Mucosa of descending colon (tissue), 3 donors: ENCODE measurements at places on chromosomes 12 and 14. TPM values are rescaled to one million over a fixed set of nuclear protein-coding genes. Genes with fewer than 3 reads are reported as not detected.

Gene DIO3
- 2.5 TPM for total RNA-seq

Gene FOXM1
- 30.0 TPM for total RNA-seq

Gene FOXN4
- total RNA-seq, result not detected

Gene DHH
- 0.26 TPM for total RNA-seq

Gene PLCZ1
- not detected for total RNA-seq

Gene GARIN6
- not detected for total RNA-seq

Gene BRAP
- 22.3 TPM for total RNA-seq

Gene LALBA
- total RNA-seq, result not detected

Gene YY1
- total RNA-seq, result 78.7 TPM

Gene PPP4R4
- total RNA-seq, result 0.13 TPM

Gene RCOR1
- 31.3 TPM for total RNA-seq

Gene TSHR
- total RNA-seq, result not detected

Gene SPATS2
- total RNA-seq, result 18.3 TPM

Gene RFLNA
- 36.0 TPM for total RNA-seq

Gene RPL36AL
- total RNA-seq, result 197 TPM

Gene SRGAP1
- total RNA-seq, result 12.2 TPM

DNA sequence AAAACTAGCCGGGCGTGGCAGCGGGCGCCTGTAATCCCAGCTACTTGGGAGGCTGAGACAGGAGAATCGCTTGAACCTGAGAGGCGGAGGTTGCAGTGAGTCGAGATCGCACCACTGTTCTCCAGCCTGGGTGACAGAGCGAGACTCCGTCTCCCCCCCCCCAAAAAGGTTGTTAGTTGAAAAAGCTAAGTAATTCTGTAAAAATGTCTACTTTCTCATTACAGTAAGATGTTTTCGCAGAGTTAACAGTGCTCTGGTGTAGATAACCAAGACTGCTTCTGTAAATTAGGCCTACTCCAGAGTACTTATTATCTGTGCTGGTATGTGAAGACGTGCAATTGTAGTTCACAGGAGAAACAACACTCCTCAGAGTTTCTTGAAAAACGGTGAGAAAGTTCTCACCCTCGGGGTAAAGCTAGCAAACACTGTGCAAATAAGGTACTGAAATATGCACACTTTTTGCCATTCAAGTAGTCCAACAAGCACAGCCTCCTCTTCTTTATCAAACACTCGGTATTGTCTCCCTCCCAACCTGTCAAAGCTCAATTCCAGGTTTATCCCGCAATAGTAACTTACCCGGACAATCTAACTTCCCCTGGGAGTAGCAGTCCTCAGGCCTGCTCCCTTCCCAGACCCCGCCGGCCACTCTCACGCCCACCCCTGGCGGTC, 974 bp downstream of the BTBD7 start:
- peak; percentile 33 for DNase-seq

- DNase-seq, result no peak
These were observed 180.0 kb downstream of the DAD1 start for GRCh38 chr14:22409006-22409405.

- no peak for DNase-seq
These were observed 725.0 kb upstream of the FLRT2 start for GRCh38 chr14:84804895-84805294.

DNA sequence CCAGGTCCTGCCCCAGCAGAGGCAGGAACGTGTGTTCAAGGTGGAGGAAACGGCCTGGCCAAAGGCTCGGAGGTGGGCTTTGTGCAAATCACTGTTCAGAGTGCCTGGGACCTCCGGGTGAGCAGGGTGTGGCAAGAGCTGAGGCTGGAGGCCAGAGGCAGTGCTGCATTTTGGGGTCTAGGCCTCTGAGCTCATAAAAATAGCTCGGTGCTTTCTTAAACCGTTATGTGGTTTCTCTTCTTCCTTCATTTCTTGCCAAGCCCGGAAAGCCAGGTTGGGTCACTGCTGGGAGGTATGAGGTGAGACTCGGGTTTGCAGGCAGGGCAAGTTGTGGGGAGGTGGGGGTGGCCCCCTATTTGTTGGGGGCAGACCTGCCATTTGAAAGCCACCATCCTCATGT, 178.8 kb upstream of the MYL2 start:
- DNase-seq, result no peak

DNA sequence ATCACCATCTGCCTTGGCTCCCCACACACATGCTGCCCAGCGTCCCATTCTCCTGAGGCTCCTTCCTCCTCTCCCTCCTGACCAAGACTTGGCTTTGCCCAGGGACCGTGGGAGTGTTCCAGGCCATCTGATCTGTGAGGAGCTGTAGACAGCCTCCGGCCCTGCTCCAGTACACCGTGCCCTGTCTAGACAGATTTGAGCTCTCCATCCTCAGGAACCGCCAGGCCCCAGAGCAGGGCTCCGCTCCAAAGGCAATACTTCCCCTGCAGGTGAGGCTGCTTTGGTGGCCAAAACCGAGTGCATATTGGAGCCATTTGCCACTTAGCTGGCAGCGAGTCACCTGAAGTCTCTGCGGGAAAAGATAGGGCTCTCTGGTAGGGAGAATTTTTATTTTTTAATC, 147.4 kb downstream of the ANO2 start:
- no peak for DNase-seq

DNA sequence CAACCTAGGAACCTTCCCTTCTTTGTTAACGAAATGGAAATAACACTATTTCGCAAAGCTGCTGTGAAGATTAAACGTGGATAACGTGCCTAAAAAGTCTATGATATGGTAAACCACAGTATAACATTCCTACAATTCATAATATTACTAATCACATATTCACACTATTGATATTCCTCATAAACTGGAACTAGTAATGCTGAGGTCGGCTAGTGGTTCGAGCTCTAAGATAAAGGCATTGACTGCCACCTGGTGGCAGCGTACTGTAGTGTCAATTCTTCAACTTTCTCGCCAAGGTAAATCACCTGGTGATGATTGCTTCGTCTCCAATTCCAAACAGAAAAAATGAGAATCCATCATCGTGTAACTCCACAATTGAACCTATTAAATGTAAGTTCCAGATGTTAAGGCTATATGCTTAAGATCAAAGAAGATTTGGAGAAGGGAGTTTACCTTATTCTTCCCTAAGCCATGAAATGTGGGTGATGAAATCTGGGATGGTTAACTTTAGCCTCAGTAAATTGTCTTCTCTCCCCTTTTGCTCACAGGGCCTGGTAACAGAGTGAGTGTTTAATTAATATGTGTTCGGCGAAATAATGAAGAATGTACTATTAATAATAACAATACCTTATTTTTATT, 197.5 kb upstream of the TMEM132C start:
- DNase-seq, result no peak

DNA sequence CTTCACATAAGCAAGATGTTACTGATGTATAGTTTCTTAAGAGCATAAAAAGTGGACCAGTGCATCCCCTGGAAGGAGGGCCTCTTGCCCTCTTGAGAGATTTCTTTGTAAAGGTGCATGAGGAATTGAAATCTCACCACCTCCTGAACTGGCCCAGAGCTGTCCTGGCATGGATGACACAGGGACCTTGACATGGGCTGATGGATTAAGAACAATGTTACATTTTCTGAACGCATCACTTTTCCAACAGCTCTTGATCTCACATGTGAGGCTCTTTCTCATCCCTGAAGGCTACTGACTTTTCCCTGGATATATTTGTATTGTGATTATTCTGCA, 360.4 kb downstream of the RGS6 start:
- DNase-seq, result no peak

DNA sequence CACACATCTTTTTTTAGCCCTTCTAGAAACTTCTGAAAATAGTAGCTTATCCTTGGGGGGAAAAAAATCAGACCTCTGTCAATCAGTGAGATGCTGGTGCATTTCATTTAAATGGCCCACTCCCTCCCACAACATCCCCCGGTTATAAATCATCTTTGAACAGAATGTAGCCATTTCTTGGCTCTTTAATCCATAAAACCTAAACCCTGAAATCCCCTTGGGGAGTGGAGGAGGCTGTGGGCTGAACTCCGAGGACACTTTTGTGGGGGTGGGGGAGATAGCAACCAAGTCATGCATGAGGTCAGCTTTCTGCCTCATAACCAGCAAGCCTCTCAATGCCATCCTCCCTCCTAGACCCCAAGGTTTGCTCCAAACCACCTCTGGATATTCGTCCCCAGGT, 21.0 kb downstream of the HRK start:
- no peak for DNase-seq

- peak; percentile 21 for DNase-seq
These were observed 51.3 kb upstream of the KCNA1 start for GRCh38 chr12:4858386-4858785.

- no peak for DNase-seq
These were observed 217.4 kb upstream of the DIO2 start for GRCh38 chr14:80428671-80429070.

- DNase-seq, result peak; percentile 37
These were observed 15.1 kb downstream of the LRTM2 start for GRCh38 chr12:1835211-1836131.

DNA sequence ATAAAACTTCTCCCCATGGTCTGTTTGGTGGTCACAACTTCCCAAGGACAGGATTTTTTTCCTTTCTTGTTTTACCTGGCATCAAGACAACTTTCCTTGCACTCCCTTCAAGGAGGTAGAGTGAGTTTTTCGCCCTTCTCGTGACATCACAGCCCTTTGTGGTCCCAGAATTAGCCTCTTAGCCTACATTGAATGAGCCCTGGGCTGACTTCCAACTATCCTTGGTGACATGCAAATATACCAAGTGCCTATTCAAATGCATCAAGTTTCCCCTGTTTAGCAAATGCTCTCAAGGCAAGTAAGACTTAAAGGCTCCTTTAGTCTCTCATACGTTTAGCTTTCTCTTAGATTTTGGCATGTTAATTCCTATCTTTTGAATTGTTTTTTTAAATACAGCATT, 36.6 kb downstream of the TC2N start:
- DNase-seq, result no peak

DNA sequence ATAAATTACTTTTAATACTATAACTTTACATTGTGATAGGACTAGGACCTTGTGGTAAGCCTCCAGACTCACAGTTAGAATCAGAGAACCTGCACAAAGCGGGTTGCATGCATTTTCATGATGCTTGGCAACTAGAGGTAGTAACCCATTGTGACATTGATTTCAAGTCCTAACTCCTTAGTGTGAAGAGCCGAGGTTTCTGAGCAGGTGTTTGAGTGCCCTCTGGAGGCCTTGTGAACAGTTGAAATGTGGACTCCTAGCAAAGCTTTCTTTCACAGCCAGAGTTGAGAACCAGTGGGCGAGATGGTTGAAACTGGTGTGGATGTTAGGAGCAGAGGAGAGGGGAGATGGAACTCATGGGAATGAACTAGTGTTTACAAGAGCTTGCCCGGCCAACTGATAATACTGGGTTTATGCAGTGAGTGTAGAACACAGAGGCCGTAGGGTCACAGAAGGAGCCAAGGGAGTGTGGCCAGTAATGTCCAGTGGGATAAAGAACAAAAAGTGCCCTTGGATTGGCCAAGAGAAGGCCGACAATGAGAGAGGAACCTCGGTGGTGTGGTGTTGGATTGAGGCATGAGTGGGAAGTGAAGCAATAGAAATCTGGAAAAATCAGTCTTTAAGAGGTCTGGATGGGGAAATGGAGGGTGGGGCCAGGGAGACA, 10.9 kb downstream of the ZNF664 start:
- no peak for DNase-seq

GRCh38 chr12:91781114-91781513, 364.5 kb downstream of the BTG1 start:
- DNase-seq, result no peak

DNA sequence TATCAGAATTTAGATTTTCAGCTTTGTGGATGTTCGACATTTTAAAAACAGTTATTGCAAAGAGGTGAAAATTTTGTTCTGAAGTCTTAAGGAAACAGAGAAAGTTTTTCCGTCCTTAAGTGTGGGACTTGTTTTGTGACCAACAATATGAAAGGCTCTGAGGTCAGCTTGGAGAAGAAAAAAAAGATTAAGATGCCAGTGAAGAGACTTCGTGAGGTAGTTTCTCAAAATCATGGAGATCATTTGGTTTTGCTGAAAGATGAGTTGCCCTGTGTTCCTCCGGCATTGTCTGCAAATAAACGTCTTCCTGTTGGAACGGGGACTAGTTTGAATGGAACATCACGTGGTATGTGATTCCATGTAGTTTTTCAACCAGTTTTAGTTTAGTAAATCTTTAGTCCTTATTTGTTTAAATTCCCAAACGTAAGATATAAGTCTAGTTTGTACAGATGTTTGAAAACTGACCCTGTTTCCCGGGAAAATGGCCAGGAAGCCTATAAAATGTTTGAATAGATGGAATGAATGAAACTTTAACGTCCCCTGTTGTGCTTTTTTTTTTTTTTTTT, 682 bp downstream of the KIAA0586 start:
- DNase-seq, result no peak

DNA sequence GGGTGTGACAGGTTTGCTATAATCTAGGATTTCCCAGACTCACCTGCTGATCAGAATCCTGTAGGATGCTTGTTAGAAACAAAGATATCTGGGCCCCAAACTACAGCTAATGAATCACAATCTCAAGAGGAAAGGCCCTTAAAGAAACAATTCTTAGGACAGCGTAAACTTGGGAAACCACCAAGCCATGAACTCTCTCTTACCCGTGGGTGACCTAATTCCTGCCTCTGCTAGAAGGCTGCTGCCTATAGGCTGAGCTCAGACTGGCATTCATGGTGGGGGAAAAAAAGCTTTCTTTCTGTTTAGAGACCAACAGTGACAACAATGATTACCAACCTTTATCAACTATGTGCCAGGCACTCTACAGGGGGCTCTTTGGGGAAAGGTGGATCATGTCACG, 213.9 kb upstream of the FKBP4 start:
- DNase-seq, result no peak

- DNase-seq, result peak; percentile 6
These were observed 27.7 kb upstream of the CMA1 start for GRCh38 chr14:24535737-24536136.

DNA sequence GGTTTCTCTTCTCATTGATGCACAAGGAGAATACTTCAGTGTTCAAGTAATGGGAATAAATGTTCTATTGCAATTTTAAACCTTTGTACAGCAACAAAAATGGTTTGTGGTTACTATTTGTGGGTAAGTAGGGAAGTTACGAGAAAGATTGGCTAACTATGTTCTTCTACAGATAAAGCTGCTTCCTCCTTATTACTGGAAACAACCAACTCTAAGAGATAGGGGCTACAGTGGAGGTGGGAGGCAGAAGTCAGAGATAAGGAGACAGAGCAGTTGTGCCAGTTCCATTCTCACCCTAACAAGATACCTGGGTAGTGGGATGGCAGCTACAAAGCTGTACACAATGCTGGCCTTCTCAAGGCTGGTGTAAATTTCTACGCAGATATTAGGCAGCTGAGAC, 16.2 kb downstream of the NOXRED1 start:
- no peak for DNase-seq

GRCh38 chr12:53065975-53066931, 12.9 kb downstream of the SPRYD3 start:
- peak; percentile 85 for DNase-seq

- DNase-seq, result no peak
These were observed at the start of gene FIGNL2 for GRCh38 chr12:51848326-51848727. Gene FIGNL2 (minus strand): TSS chr12:51848718. CDS start chr12:51822413, 26,305 bp downstream.
